ENCODE measurements at places on chromosomes 11 and 22.
A peak's percentile ranks its signal among the peaks of the same experiment; 100 is the strongest.

DNA sequence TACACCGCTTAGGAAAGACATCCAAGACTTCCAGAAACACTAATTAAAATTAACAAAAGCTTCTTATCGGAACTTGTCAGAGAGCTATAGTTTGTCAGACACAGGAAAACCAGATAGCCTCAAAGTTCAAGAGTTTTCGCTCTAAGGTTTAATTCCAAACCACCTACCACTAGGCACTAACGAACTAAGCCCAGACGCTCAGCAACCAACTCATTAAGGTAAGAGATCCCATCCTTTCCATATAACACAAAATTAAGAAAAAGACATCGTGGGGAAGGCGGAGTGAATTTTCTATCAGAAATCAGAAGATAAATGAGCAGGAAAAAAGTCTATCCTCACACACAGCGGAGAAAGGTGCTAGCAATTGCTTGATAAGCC, 382 bp downstream of the IMMP1L start:
- no peak for DNase-seq

DNA sequence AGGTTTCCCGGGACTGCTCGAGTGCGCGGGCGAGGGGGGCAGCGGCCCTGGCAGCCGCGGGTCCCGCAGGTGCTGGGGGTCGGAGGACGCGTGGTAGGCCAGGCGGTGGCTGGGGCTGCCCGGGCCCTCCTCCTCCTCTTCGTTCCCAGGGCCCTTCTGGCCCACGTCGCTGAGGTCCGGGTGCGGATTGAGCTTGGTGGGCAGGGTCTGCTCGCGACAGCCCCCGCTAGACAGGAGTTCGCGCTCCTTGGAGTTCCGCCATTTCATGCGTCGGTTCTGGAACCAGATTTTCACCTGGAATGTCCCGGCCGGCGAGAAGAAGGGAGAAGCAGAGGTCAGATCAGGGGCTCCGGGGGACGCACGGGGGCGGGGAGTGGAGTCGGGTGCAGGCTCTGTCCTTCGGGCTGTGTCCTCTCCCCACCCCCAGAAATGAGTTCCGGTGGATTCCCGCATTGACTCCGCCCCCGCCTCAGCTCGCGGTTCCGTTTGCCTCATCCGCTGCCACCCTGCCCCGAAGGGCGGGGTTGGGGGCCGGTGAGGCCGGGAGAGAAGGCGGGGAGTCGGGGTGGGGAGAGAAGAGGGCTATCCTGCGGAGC, 3.9 kb downstream of the DBX1 start:
- DNase-seq: peak; percentile 23

DNA sequence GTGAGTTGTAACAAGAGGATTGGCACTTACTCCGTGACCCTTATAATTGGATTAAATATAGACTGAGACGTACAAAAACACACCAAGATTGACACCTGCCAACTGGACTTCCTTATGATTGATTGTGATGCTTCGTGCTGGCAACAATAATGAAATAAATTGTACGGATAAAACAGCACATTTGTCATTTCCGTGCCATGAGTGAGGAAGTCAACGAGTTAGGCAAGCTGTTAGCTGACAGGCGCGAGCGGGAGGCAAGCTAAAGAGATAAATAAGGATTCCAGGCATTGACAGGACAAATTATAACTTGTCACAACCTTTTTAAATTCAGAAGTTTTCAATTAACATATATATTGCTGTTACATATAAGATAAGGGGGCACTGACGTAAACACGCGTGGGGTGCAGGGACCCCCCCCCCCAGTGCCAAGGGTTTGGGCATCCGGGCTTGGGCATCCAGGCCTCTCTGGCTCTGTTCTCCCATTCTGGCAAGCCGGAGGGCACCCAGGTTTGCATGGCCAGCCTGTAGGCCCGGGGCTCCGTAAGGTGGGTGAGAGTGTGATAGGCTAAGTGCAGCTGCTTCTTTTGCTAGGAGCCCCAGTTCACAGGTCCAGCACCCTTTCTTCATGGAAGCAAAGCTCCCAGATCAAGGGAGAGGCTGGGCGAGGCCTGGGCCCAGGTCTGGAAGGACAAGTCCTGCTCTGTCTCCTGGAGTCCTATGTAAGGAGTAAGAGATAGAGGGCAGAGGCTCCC, 11.2 kb upstream of the PAX6 start:
- DNase-seq: no peak

DNA sequence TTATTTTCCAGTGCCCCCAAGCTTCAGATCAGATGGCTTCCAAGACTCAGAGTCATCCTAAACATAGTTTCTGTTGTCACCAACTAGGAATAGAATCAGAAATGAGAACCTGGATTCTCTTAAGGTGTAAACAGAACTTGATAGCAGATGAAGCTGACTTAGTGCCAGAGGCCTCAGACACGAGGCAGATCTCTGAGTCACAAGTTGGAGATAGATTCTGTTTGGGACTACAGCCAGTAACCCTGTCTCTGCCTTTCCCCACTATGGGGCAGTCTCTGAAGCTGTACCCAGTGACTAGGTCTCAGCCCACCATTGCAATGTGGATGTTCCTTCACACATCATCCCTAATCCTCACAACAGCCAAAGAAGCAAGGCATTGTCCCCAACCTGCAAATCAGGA, 25.4 kb downstream of the NEU3 start:
- no peak for DNase-seq

GRCh38 chr11:18366286-18366685, 28.1 kb upstream of the LDHA start:
- no peak for DNase-seq
